Activated T-helper 2 cell treated with anti-CD3 and anti-CD28 coated beads, Interferon-gamma antibody, Interleukin-2, Interleukin-4, amounts not matched to agents 10 μg/mL and 5 μg/mL and 100 μg/mL, durations not matched to agents 14 hours and 24 hours and 36 hours (primary cell): ENCODE measurements at places on chromosomes 7 and 10.

DNA sequence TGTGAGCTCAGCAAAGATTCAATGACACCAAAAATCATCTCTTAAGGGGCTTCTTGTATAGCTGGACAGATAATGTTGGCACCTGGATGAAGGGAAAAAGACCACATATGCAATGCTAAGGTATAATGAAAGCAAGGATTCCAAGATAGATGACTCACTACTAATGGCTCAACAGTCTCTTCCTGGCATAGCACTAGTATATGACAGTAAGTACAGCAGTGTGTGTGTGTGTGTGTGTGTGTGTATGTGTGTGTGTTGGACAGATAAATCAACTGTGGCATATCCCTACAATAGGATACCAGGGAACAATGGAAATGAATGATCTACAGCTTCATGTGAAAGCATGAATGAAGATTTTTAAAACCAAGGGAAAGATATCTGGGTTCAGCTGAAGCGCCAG lies 257.1 kb downstream of the SFMBT2 start:
- no peak overlapping the region for H3K27ac ChIP-seq
- peaks cover 17% of the 10 kb centered on the region for H3K36me3 ChIP-seq
- H3K4me3 ChIP-seq, result no peak overlapping the region
- DNase-seq, result no peak
- peaks cover 17% of the 10 kb centered on the region for H3K27me3 ChIP-seq

DNA sequence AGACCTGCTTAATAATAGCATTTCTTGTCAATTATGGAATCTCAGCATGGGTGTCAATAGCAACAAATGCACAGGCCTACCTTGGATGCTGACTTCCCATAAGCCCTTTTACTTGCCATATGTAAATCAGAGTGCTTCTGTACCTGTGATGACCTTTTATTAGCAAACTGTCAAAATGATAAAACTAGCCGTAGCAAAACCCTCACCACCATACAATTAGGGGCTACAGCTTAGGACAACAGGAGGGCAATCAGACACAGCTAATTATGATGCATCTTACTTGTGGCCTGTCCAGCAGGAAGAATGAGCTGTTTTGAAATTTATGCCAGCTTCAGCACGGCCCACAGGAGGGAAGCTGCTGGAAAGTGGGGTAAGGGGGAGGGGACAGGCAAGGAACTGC lies 201.6 kb downstream of the TAX1BP1 start:
- no peak for DNase-seq
- no peaks in the 10 kb centered on the region for H3K4me1 ChIP-seq
- H3K36me3 ChIP-seq, result no peaks in the 10 kb centered on the region
- no peak overlapping the region for H3K4me3 ChIP-seq
- H3K27ac ChIP-seq, result no peak overlapping the region

- no peaks in the 10 kb centered on the region for H3K36me3 ChIP-seq
- H3K4me1 ChIP-seq, result peaks cover 1% of the 10 kb centered on the region
- peaks cover 19% of the 10 kb centered on the region for H3K27me3 ChIP-seq
- DNase-seq, result no peak
Observed at GRCh38 chr7:116769546-116769945, 92.8 kb upstream of the CAPZA2 start.

DNA sequence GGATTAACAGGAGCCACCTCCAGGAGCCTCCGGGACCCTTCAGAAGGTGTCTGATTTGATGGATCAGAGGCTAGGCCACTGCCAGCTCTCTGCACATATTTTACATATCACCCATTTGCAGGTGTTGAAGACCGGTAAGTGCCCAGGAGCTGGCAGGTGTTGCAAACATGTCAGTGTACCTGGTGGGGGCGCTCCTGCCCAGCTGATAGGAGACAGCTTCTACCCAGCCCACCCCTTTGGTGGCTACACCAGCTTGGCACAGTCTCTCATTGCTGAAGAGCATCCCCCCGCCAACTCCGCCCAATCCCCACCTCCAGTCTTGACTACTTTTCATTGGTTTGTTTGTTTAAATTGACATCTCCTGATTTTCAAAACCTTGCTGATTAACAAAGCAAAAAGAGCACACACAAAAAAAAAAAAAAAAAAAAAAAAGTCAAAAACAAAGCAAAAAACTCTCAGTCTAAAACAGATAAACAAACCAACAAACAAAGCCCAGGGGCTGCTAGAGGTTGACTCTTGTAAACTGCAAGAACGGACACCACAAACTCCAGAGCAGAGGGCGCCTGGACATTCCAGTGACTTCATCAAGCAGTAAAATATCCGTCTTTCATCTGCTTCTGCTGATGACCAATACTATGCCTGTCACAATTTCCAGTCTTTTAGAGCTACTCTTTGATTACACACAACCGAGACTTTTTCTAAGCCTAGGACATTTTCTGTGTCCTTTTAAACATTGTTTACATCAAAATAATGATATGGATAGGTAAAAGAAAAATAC lies 275.3 kb downstream of the NRG3 start:
- no peaks in the 10 kb centered on the region for H3K36me3 ChIP-seq
- H3K27me3 ChIP-seq, result no peaks in the 10 kb centered on the region
- H3K4me1 ChIP-seq, result no peaks in the 10 kb centered on the region
- DNase-seq, result no peak

- H3K4me1 ChIP-seq, result no peaks in the 10 kb centered on the region
- no peak overlapping the region for H3K4me3 ChIP-seq
- no peak for DNase-seq
- no peak overlapping the region for H3K27ac ChIP-seq
- no peaks in the 10 kb centered on the region for H3K27me3 ChIP-seq
Observed at GRCh38 chr10:77357611-77358310, 279.8 kb downstream of the KCNMA1 start.

DNA sequence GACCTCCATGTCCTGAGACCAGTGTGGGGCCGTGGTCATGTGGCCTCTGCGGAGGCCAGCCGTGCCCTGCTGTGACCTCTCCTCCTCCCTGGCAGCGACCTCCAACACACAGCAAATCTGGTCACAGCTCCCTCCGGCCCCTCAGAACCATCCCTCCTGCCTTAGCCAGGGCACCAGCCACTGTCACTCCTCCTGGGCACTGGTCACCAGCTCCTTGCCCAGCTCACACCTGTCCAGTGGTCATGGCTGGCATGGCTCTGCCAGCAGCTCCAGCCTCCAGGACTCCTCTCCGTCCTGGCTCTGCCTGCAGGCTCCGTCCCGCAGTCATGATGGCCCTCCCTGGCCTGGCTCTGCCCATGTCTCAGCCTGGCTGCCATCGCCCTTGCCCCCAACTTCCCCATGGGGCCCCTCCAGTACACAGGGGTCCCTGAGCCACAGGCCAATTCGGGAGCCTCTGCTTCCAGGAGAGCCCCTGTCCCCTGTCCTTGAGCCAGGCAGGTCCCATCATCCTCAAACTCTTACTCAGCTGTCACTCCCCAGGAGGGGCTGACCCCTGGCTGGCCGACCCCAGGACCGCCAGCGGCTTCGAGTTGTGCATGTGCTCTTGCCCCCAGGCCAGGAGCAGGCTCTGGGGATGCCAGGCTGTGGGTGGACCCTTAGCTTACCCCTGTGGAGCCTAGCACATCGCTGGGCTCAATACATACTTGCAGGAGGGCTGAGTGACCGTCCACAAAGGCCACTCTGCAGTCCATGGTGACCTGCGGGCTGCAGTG lies 92.5 kb downstream of the TCERG1L start:
- DNase-seq, result no peak
- H3K4me3 ChIP-seq, result no peak overlapping the region
- H3K4me1 ChIP-seq, result no peaks in the 10 kb centered on the region
- no peaks in the 10 kb centered on the region for H3K36me3 ChIP-seq
- H3K27ac ChIP-seq, result no peak overlapping the region

DNA sequence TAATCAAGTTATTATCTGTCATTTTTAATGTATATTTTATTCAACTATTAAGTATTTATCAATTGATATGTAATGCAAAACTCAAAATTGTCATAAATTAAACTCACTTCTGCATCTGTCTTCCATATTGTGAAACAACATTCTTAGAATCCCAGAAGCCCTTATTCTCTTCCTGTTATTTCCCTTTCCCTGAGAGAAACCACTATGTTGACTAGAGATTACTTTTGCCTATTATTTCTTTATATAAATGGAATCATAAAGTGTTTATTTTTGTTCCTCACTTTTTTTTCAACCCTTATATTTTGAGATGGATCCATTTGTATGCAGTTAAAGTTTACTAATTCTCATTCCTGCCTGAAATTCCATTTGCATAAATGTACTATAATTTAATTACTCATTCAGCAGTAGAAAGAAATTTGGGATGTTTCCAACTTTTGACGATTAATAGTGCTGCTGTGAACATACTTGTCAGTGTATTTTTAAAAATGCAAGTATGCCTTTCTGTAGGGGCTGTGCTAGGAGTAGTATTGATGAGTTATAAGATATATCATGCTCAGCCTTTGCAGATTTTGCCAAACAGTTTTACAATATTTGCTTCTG lies 211.2 kb downstream of the SEMA3D start:
- no peak overlapping the region for H3K27ac ChIP-seq
- no peaks in the 10 kb centered on the region for H3K4me1 ChIP-seq
- H3K27me3 ChIP-seq, result peaks cover 1% of the 10 kb centered on the region
- H3K36me3 ChIP-seq, result no peaks in the 10 kb centered on the region
- H3K4me3 ChIP-seq, result no peak overlapping the region
- no peak for DNase-seq

GRCh38 chr7:83442911-83443310 lies 206.0 kb downstream of the SEMA3E start:
- no peak overlapping the region for H3K27ac ChIP-seq
- no peaks in the 10 kb centered on the region for H3K4me1 ChIP-seq
- DNase-seq, result no peak
- H3K27me3 ChIP-seq, result no peaks in the 10 kb centered on the region
- H3K36me3 ChIP-seq, result no peaks in the 10 kb centered on the region
- no peak overlapping the region for H3K4me3 ChIP-seq

GRCh38 chr7:23888958-23889357 lies 178.9 kb downstream of the STK31 start:
- no peak overlapping the region for H3K27ac ChIP-seq
- no peaks in the 10 kb centered on the region for H3K36me3 ChIP-seq
- H3K27me3 ChIP-seq, result peaks cover 26% of the 10 kb centered on the region
- no peak overlapping the region for H3K4me3 ChIP-seq
- peaks cover 14% of the 10 kb centered on the region for H3K4me1 ChIP-seq
